ENCODE measurements at places on chromosomes 12 and 14.

DNA sequence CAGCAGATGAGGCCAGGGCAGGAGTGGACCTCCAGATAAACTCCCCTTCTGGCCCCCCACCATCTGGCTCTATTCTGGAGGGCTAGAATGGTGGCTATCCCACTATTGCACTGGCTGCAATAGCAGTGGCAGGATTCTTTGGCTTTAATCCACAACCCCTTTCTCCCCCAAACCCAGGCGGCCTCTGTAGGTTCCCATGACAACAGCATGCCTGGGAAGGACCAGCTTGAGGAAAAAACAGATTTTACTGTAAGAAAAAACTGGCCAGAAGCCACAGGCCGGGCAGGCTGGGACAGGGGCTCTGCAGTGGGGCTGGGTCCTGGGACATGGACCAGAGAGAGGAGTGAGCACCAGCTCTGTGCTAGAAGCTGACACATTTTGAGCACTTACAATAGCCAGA is 13.6 kb upstream of the ACVR1B start:
- no peak for DNase-seq

DNA sequence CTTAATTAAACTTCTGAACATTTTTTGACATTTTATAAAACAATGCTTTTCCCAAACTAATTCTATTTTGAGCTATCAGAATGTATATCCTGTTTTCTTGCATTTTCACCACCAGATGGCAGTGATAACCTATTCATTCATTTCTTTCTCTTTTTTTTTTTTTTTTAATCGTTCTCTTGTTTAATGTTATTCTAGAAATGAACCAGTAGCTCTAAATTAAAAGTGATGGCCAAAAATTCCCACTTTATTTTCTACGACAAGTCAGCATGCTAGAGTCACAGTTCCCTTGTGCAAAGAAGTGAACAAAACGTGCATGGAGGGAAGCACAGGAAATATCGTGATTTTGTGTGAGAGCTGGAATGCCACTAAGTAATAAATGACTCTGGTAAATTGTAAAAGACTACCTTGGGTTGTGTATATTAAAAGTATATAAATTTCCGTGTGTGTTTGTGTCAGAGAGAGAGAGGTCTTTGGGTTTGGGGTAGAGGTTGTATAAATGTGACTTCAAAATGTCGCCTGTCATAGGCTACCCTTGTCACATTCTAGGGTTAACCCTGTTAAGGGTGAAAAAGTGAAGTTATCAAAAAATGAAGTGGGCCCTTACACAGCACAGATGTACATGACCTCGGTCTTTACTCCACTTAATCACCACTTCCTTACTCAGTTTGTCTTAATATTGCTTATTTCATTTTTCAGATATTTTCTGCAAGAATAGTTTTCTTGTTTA is 40.4 kb upstream of the LDHB start:
- peak; percentile 29 for DNase-seq

DNA sequence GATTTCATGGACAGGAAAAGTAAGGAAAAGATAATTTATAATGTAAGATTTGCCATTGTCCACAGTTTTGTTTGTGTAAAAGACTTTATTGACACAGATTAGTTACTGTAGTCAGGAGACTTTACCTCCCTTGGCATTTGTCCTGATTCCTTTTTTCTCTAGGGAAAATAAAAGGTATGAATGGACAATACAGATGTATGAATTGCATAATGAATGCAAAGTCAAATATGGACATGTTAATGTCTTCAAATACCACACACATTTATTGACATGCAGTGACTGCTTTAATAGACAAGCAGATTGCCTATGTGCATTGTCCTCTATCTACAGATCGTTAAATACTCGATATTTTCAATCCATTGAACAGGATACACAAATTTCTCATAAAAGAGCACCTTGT is 999.7 kb upstream of the SEL1L start:
- no peak for DNase-seq

DNA sequence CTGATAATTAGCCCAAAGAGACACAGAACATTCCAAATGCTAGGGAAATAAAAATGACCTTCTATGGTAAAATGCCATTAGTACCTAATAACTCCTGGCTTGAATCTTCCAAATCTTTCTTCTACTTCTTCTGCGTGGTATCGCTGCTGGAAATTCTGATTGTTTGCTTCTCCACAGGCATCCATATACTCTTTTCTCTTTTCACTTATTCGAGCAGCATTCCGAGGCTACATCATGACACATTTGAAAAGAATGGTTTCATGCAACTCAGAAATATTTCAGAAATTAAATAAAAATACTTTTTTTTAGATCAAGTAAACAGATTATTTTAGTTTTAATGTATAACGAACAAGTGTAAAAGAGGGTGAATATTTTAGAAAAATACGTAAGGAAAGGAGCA is 18.9 kb downstream of the ZCCHC8 start:
- no peak for DNase-seq

- DNase-seq: no peak
Measured at GRCh38 chr14:95345032-95345431, 25.3 kb upstream of the CLMN start.

- peak; percentile 87 for DNase-seq
Measured at GRCh38 chr14:56333359-56334292, 215.4 kb downstream of the PELI2 start.

DNA sequence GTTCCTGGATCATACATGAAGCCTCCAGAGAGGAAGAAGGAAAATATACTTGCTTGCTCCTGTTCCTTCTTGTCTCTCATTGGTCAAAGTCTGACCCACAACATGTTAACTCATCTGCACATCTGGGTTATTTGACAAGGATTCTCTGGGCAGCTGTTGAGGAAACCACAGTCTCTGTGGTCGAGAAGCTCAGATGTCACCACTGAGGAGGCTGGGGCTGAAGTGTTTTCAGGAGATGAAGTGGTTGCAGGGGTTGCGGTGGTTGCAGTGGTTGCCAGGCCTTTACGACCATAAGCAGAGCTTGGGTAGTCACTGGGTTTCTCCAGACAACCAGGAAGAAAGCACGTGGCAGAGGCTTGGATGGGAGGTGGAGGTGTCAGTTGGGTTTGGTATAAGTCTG is 265.0 kb upstream of the LRIG3 start:
- DNase-seq: no peak

DNA sequence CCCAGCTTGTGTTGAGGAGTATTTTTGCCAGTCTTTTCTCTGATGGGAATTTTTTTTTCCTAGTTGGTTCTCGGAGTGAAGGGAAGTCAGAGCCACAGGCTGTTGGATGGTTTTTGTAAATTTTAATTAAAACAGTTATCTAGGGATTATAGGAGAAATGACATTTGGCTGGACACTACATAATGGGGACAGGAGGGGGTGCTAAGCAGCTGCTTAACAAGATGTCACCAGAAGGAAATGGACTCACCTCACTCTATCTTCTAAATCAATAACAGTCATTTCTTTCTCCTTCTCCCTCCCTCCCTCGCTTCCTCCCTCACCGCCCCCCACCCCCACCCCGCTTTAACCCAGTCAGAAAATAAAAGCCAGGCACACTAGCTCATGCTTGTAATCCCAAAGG is 93.4 kb upstream of the TMEM233 start:
- DNase-seq: no peak

- DNase-seq: no peak
Measured at GRCh38 chr14:26959972-26960660, 362.3 kb upstream of the NOVA1 start.

- no peak for DNase-seq
Measured at GRCh38 chr14:38302966-38303365, 47.1 kb upstream of the CLEC14A start.

DNA sequence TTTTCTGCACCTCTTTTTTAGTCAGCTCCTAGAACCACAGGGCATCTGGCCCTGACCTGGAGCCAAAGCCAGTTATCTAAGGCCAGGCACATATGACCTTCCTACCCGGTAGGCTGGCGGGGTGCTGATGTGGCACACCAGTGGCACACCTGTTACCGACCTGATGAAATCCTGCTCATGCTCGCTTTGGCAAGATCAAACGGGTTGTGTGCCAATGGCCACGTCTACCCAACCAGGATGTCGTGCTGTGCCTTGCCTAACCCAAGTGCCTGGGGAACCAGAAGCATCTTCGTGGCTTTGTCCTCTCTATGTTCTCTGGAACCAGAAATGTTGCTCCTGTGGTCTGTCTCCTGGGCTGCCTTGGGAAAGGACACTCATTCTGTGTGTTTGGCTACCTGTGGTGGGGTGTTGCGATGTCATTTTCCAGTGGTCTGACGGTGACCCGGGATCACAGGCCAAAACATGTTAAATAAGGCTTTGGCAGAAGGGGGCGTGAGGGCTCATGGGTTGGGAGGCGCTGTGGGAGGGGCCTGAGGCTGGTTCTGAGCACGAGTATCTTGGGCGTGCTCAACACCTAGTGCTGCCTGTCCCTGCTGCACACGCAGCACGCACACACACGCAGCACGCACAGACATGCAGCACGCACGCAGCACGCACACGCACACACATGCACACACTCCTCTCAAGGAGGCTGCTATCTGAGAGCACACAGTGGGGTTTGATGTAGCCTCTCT is 27.9 kb downstream of the CCNK start:
- DNase-seq: no peak

- DNase-seq: no peak
Measured at GRCh38 chr12:77995436-77996167, 164.9 kb downstream of the NAV3 start.

DNA sequence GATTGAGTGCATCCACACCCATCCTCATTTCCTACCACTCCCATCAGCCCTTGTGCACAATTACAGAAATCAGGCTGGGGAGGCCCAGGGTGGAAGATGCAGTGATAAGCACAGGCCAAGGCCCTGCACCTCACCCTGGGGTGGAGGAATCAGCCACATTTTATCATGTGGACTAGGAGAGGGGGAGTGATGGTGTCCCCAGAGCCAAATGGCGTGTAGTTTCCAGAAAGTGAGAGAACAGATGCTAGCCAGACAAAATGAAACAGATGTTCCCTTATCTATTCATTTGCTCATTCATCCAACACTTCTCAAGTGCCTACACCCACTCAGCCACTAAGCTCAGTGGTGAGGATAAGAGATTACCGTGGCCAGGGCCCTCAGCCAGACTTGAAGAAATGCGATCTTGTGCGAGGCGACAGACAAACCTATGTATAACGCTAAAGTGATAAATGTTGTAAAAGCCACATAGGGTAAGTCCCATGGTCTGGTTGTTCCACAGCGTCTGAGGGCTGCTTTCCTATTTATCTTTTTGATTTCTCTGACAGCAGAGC is 93.6 kb downstream of the STAB2 start:
- peak; percentile 58 for DNase-seq

DNA sequence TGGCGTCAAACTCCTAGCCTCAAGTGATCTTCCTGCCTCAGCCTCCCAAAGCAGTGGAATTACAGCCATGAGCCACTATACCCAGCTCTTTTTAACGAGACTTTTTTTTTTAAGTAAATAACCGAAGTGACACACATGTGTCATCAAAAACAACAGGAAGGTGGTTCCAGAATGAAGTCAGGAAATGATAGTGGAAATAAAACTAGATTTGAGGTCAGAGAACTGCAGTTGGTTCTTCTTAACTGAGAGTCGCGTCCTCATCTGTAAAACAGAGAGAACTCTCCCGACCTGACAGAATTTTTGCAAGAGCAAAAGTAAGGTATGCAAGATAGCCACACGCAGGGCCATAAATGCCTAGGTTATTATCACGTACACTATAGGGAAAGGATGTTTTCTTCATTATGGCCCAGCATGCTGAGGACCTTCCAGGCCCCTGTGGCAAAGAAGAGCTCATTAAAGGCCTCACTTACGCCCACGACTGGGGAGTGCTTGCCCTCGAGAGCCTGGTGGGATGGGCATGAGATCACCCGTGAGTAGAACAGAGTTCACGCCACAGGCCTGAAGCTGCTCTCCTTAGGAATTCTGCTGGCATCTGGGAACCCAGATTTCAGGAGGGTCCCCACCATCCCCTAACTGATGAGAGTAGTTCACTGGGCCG is 67.2 kb downstream of the SCARB1 start:
- DNase-seq: no peak

GRCh38 chr12:62248873-62249272 is 11.3 kb upstream of the USP15 start:
- DNase-seq: no peak

DNA sequence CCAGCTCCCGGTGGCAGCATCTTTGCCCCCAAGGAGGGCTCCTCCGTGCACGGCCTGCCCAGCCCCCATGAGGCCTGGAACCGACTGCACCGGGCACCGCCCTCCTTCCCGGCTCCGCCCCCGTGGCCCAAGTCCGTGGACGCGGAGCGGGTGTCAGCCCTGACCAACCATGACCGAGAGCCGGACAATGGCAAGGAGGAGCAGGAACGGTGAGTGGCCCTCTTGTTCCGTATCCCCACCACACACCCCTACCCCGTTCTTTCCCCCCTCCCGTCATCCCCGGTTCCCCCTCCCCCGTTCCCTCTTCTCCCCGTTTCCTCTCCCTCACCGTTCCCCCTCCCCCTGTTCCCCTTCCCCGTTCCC is 28.3 kb downstream of the LRCOL1 start:
- no peak for DNase-seq

- DNase-seq: no peak
Measured at GRCh38 chr14:100532906-100533655, 54.1 kb downstream of the BEGAIN start.

- DNase-seq: no peak
Measured at GRCh38 chr12:132602572-132603239, 7.7 kb downstream of the LRCOL1 start.

DNA sequence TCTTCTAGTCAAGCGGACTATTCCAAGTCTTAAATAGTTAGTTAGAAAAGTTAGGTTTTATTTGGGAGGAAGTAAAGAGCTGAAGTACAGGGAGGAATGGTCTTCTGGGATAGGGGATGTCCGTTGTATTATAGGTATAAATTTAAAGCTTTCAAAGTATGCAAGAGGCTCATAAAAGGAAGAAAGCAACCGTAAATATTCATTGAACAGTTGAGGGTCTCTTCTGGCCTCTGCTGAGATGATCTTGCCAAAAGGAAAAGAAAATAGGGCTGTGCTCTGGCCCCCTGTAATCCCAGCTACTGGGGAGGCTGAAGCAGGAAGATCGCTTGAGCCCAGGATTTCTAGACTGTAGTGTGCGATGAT is 377 bp upstream of the TIMELESS start:
- no peak for DNase-seq

- DNase-seq: no peak
Measured at GRCh38 chr12:66596199-66596598, 82.7 kb downstream of the GRIP1 start.
